Left ventricle myocardium inferior (tissue), 1 donor: ENCODE measurements at places on chromosomes 6 and 20.

DNA sequence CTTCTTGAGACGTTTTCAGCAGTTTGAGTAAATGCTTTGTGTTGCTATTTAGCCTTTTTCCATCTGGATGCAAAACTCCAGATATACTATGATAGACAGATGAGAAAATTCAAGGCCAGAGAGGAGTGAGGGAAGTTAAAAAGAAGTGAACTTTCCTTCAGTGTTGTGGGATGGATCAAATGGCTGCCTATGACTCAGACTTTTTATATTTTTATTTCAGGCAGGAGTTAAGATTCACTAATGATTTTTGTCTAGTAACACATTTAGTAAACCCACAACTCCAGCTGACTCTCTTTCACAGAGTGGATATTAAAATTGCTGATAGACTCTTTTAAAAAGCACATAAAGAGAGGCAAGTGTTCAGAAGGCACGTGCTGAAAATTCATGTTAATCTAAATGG, 23.2 kb upstream of the PTCHD4 start:
- DNase-seq, result no peak

DNA sequence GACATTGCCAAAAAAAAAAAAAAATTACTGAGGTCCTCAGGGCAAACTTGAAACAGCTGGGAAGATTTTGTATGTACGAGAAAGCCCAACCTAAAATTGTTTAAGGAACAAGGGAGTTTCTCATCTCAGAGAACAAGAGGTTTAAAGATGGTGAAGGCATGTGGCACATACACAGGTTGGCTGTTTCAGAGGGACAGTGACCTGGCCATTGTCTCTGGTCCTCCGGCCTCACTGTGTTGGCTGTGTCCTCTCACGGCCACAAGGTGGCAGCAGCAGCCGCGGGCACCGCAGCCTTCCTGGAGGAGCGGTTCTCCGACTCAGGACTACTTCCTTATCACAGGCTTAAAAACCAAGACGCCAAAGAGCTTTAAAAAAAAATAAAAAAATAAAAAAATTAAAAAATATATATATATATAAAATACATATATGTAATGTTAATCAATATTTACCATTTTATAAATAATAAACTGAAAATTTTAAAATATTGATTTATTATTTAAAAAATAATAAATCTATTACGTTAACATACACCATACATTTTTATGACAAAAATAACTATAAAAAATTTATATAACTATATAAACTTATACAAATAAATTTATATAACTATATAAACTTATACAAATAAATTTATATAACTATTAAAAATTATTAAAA, 52.8 kb downstream of the GTF2H5 start:
- DNase-seq, result peak; percentile 76

DNA sequence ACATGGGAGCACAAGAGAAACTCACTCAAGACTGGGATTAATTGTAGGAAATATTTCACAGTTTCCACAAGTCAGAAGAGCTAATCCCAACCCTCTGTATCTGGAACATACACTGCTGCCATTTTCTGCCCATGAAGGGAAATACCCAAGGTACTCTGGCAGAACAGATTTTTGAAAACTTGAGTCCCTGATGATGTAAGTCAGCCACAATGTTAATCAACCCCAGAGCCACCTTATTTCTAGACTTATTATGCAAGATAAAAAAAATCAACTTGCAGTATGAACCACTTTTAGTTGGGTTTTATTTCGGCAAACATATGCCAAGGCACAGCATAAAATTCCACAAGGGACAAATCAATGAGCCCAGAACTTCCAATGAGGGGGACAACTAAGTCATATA, 141.5 kb downstream of the LY86 start:
- no peak for DNase-seq

DNA sequence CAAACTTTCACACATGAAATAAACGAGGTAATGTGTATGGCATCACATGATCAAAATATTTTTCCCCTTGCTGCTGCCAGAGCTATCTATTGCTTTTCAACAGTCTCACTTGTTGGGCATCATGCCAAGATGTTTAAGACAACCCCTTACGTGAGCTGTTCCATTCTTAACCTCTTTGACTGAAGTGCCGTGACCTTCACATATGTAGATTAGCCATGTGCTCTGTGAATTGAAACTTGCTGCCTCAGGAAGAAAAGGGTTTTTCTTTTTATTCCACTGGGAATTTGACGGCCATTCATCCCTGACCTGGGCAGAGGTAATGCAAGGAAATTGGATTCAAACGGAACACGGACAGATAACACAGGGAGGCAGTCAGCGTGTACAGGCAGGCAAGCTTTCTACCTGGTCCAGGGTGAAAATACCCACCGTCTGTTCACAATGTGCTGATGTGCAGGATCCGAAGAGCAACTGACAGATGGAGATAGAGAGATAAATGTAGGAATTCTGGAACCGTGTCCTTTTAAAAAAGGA, 14.2 kb downstream of the ARID1B start:
- no peak for DNase-seq
